ENCODE measurements at places on chromosomes 7 and 10.

GRCh38 chr7:28473571-28474281 lies 61.4 kb downstream of the CREB5 start:
- DNase-seq, result no peak

- DNase-seq, result no peak
These were observed 2.0 kb downstream of the RHEB start for GRCh38 chr7:151517601-151518104.

- peak; percentile 86 for DNase-seq
These were observed 65.6 kb upstream of the MKI67 start for GRCh38 chr10:128191847-128192246.

GRCh38 chr7:144738708-144739314 lies 97.0 kb downstream of the TPK1 start:
- DNase-seq, result peak; percentile 32

GRCh38 chr10:62805231-62806099 lies 945 bp downstream of the ADO start:
- DNase-seq, result no peak
